ENCODE measurements at places on chromosomes 13 and 19.

DNA sequence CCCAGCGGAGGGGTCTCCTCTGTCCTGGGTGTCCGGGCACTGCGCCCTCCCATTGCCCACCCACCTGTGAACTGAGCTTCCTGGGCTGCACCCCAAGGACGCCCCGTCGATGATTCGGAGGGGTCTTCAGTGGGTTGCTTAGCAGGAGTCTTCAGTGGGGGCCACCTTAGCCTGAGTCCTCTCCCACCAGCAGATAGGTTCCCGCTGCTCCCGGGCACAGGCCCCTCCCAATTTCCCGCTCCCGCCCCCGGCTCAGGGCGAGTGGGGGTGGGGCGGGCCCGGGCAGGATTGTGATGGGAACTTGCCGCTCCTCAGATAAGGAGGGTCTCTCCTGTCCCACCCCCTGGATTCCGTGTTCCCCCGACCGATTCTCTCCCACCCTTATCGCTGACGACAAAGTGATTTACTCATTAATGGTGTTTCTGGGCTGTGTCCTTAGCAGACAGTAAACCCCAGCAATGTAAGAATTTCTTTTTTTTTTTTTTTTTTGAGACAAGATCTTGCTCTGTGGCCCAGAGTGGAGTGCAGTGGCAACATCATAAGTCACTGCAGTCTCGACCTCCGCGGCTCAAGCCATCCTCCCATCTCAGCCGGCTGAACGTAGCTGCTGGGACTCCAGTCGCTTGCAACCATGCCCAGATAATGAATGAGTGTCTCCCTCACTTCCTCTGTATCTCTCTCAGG is 655 bp upstream of the S1PR5 start:
- DNase-seq = no peak

- DNase-seq = no peak
Measured at GRCh38 chr13:101397742-101398141, 18.6 kb downstream of the NALCN start.

DNA sequence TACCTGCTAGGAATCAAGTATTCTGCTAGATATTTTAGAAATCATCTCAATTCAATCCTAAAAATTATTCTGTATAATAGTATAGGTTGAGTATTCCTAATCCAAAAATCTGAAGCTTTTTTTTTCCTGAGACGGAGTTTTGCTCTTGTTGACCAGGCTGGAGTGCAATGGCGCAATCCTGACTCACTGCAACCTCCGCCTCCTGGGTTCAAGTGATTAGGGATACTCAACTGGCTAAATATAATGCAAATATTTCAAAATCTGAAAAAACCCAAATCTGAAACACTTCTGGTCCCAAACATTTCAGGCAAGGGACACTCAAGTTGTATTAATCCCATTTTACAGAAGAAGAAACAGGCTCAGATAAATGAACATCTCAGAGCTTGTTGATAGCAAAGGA is 17.2 kb upstream of the USPL1 start:
- DNase-seq = no peak

- no peak for DNase-seq
Measured at GRCh38 chr19:32138416-32138815, 207.0 kb upstream of the ZNF507 start.

DNA sequence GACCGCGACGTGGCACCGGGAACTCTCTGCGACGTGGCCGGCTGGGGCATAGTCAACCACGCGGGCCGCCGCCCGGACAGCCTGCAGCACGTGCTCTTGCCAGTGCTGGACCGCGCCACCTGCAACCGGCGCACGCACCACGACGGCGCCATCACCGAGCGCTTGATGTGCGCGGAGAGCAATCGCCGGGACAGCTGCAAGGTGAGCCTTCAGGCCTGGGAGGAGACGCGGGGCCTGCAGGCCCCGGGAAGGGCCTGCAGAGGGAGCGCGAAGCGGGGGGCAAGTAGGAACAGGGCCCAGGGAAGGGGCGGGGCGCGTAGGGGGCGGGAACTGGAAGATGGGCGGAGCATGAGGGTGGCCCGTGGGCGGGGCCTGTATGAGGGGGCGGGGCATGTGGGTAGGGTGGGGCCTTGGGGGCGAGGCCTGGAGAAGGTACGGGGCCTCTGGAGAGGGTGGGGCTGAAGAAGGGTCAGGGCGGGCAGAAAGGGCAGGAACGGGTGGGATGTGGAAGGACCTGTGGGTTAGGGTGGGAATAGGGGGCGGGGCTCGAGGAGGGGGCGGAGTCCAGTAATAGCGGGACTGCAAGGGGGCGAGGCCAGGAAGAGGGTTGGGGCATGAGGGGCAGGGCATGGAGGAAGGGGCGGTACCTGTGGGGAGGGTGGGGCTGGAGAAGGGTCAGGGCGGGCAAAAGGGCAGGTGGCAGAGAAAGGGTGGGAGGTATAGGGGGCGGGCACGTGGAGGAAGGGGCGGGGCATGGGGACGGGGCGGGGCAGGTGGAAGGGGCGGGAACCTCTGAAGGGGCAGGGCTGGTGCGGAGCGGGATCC is 2.5 kb downstream of the CFD start:
- peak; percentile 84 for DNase-seq

DNA sequence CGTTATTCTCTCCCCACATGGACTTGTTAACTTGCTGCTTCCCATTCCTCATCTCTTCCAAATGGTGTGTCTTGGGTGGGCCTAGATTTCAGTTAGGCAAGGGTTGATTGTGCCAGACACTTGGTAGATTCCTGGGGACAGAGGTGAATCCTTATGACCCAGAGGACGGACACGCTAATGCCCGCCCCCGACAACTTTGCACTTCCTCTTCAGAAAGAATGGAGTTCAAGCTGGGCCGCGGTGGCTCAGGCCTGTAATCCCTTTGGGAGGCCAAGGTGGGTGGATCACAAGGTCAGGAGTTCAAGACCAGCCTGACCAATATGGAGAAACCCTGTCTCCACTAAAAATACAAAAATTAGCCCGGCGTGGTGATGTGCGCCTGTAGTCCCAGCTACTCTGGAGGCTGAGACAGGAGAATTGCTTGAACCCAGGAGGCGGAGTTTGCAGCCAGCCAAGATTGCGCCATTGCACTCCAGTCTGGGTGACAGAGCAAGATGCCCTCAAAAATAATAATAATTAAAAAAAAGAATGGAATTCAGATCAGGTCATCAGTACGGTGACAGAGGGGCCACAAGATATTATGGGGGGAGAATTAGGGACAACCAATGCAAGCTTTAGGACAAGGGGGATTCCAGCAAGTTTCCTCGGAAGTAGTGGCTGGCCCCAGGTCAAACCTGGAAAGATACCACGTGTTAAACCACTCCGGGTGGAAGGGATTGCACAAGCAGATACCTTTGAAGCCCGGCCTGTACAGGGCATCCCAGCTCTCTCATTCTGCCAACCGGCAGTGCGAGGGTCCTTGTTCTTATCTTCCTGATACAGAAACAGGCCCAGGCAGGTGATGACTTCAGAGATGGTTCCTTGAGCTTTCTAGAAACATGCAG is 2.7 kb downstream of the MYO9B start:
- no peak for DNase-seq

DNA sequence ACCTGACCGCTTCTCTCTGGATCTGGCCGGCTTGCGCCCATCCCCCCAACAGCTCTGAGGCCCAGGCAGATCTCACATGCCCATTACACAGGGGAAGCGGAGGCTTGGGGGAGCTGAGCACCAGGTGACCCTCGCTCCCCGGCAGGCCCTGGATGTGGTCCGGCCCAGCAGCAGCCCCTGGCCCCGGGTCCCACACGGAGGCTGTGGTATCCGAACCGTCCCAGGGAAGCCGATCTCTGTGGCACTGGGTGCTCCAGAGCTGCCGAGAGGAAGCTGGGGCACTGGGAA is 27.7 kb downstream of the SBNO2 start:
- no peak for DNase-seq

DNA sequence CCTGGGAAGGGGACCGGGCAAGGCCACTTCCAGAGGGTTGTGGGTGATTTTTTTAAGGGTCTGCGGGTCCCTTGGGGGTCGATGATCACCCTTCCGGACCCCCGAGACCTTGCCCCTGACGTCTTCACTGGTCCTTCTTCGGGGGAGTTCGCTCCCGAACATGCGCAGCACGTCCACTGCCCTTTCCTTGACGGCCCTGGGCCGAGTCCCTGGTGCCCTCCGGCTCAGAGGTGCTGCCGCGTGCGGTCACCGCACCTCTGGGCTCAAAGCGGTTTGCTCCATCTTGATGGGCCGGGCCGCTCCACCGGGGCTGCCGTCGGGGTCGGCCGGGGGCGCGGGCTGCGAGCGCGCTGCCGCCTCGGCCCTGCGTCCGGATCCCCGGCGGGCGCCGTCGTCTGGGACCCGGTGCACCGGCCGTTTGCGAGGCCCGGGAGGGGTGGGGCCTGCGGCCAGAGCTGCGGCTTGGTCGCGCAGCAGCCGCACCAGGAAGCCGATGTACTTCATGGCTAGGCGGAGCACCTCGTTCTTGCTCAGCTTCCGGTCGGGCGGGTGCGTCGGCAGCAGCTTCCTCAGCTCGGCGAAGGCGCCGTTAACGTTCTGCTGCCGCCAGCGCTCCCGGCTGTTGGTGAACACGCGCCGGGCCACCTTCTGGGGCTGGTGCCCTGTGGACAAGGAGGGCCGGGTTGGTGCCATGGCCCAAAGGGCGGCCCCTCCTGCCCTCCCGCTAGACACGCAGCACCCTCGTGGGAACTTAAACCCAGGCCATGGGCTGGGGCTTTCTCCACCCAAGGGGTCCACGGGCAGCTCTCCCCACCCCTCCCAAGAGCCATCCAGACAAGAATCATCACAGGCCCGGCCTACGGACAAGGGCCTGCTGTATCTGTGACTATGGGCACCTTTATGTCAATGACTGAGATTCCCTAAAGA is 3.3 kb downstream of the LYL1 start:
- peak; percentile 87 for DNase-seq

DNA sequence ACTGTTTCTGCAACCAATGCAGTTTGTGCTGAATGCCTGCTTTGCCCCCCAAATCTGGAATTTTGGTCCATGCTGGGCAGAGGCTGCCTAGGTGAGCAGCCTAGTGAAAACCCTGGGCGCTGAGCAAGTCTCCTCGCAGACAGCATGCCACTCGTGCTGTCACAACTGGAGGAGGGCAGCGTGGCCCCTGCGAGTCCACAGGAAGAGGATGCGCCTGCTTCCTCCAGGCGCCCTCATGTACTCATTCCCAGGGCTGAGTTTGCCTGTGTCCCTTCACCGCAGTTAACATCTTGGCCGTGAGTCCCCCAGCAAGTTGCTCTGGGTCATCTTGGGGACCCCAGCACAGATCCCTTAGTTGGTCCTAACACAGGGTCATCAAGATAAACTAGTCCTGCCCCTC is 26.2 kb upstream of the TMEM160 start:
- no peak for DNase-seq

GRCh38 chr13:31431722-31432137 is 232.0 kb downstream of the B3GLCT start:
- peak; percentile 62 for DNase-seq

DNA sequence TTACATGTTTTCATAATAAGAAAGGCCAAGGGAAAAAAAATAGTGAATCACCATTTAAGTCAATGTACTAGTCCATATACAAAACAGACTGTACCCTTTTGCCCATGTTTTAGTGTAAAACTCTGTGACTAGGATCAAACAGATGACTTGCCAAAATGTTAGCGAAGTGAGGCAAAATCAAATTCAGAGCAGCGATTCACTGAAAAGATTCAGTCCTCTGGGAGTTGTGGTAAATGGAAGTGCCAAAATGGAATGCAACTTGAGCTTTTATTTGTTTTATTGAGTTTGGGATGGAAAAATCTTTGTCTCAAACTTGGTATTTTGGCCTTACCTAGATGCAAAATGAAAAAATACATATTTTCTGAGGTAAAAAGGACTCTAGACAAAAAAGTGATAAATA is 9.1 kb downstream of the CDADC1 start:
- no peak for DNase-seq

GRCh38 chr13:20174656-20175405 is 14.0 kb upstream of the GJA3 start:
- DNase-seq = peak; percentile 76

- DNase-seq = no peak
Measured at GRCh38 chr19:38034492-38034860, 127.5 kb downstream of the SIPA1L3 start.

- no peak for DNase-seq
Measured at GRCh38 chr19:17264641-17264979, at the start of gene USHBP1. TSS of gene USHBP1 (minus strand) at chr19:17264745. CDS start at chr19:17264299, 446 bp downstream.

- no peak for DNase-seq
Measured at GRCh38 chr13:43676320-43676719, 110.5 kb downstream of the ENOX1 start.

DNA sequence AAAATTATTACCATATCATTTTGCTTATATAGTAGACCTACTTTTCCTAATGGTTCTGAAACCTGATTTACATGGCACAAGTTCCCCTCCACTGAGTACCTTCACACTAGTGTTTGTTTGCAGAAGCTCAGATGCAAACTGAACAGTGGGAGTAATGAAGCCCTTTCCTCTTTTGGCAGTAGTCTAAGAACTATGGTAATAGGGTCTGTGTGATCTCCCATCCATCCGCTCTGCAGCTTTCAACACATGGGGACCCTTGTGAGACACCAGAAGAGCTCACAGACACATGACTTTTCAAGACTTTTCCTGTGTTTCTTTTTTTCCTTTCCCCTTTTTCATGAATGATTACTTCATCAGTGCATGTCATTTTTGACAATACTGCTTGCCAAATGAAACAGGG is 336.0 kb downstream of the ATP8A2 start:
- DNase-seq = no peak

DNA sequence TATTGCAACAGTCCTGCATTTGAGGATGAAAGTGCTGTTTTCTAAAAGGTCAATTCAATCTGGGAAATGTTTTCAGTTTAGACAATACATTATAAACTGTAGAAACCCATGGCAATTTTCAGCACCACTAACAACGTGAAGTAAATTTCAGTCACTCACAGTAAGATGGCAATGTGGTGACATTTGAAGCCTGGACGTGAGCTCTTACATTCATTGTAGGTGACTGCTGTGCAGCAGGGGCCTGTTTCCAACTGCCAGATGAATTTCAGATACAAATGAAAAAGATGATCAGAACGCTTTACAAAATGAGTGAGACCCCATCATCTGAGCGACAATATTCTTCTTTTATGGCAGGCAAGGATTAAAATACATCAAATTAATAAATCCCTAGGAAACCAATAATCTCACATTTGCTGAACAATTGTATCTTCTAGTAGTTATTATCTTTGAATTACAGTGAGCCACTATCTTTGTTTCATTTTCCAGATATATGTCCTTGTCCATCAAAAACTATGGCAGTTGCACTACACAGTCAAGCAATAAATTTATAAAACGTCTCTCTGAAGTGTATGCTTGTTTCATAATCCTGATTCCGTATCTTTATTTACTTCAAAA is 1816.8 kb downstream of the OLFM4 start:
- no peak for DNase-seq

- no peak for DNase-seq
Measured at GRCh38 chr13:79663435-79663834, 182.5 kb downstream of the NDFIP2 start.

- DNase-seq = no peak
Measured at GRCh38 chr19:40718774-40719391, 2.0 kb downstream of the ITPKC start.

- DNase-seq = no peak
Measured at GRCh38 chr19:52786078-52786463, 520 bp downstream of the ZNF600 start.

DNA sequence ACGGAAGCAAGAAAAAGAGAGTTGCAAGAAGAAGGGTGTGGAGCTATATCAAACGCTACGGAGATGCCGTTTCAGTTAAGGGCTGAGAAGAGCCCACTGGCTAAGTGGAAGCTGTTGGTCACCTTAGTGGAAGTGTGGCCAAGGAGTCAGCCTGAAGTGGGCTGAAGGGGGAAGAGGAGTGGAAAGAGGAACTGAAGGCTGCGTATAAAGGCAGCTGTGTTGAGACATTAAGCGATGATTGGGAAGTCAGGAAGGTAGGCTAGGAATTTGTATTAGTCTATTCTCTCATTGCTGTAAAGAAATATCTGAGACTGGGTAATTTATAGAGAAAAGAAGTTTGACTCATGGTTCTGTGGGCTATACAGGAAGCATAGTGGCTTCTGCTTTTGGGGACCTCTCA is 14.1 kb upstream of the FRY start:
- DNase-seq = no peak
